ENCODE measurements at places on chromosomes 2 and 18.

GRCh38 chr2:119429225-119429981 lies 2.3 kb upstream of the TMEM37 start:
- peak; percentile 56 for DNase-seq

DNA sequence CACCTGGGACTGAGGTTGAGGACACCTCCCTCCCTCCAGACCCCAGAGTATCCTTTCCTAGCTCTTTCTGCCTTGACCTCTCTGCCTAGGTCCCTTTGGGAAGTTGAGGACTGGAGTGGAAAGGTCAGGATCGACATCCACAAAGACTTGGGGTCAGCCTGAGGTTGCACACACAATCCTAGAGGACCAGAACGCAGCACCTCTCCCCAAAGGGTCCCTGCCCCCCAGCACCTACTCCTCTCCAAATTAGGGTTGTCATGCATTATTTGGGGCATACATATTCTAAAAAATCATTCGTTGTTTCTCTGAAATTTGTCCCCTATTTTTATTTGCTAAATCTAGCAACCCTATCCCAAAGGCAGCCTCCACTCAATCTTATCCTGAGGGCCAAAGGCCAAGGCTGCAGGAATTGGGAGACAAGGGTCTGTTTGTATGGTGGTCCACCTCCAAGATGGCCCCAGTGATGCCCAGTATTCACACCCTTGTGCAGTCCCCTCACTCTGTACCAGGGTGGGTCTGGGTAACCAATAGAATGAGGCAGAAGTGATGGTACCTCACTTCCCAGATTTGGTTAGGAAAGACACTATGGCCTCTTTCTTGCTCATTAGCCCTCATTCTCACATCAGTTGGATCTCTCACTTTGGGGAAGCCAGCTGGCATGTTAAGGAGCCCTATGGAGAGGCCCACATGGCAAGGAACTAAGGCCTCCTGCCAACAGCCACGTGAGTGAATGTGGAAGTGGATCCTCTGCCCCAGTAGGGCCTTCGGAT lies 3.5 kb upstream of the CHRNG start:
- DNase-seq = no peak

DNA sequence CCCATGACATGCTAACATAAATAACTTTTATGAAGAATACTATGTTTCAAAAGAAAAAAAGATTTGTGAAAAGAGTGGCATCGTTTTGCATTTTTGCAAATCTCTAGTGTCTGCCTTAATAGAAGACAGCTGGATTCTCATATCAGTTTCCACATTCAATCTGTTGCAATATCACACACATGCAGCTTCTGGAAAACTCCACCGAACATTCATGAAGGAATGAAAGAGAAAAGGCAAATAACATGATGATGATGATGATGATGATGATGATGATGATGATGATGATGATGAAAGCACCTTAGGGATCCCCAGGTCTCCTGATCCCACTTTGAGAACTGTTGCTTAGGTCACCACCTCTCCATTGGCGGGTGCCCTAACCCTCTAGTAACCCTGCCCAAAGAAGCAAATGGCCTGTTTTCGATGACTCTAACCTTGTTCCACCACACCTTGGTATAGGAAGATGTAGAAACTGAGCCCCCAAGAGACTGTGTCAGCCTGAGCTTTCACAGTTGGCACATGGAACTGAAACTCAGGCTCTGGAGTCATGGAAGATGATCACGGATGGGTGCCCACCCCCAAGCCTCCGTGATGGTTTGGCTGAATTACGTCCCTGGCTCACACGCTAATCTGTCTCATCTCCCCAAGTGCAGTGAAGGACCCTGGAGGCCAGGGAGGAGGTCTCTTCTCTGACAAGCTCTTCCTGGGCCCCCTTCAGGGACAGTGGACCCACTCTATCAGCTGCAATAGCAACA lies 80.1 kb upstream of the SMAD7 start:
- no peak for DNase-seq

GRCh38 chr2:164784376-164784775 lies 57.2 kb downstream of the COBLL1 start:
- DNase-seq = no peak

DNA sequence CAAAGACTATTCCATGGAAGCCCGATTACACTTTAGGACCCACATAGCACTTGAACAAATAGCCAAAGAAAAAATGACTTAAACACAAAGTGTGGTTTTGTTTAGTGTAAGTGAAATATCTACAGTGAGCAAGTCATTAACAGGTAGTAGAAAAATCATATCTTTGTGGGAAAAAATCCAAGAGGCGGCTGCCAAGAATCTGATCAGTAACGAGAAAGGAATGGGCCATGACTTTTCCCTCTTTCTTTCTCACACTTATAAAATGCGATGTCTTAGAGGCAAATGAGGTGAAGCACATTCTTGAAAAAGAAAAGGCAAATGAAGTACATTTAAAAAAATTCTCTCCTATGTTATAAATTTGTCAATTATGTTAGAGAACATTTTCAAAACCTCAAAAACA lies 12.9 kb upstream of the GEMIN6 start:
- DNase-seq = no peak

- DNase-seq = no peak
Measured at GRCh38 chr2:182822733-182823132, 43.7 kb downstream of the FRZB start.

GRCh38 chr2:27621524-27621923 lies 7.3 kb downstream of the CCDC121 start:
- no peak for DNase-seq

GRCh38 chr2:177666408-177666807 lies 273.8 kb downstream of the AGPS start:
- DNase-seq = no peak

DNA sequence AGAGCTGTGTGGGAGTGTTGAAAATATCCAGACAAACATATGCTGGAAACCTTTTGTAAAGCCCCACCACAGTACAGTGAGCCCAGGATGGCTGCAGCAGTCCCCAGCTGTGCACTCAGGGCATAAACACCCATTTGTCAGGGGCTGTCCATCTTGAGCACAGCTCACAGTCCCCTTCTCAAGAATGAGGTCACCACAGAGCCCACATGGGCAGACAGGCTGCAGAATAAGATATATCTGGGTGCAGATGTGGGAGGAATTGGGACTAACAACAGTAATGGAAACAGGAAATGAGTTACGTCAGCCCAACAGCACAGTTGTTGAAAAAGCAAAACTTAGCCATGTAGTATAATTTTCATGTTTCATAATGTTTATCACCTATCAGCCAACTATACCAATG lies 219.6 kb downstream of the ETAA1 start:
- no peak for DNase-seq

DNA sequence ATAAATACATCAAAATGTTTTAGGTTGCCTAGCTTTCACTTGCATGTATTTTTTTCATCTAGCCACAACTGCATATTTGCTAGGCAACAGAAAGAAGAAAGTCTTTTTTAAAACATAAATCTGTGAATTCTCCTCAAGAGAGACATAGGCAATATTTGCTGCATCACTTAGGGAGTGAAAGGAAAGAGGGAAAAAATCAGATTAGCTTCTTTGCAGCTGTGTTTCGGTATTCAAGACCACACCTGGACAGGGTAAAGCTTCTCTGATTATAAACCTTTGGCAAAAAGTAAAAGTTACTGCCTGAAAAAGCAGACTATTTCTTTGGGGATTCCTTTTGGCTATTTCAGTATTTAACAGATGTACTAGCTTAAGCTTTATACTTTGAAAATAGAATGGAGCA lies 280.9 kb upstream of the ZSWIM2 start:
- no peak for DNase-seq

- no peak for DNase-seq
Measured at GRCh38 chr18:56919190-56919589, 227.7 kb upstream of the BOD1L2 start.

DNA sequence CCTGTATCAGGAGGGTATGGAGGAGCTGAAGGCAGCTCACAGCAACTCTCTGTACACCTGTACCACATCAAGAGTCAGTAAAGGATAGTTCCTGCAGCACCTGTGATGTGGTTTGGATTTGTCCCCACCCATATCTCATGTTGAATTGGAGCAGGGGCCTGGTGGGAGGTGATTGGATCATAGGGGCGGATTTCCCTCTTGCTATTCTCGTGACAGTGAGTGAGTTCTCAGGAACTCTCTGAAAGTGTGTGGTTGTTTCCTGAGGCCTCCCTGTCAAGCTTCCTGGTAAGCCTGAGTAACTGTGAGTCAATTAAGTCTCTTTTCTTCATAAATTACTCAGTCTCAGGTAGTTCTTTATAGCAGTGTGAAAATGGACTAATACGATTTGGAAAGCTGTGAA lies 28.9 kb downstream of the OSBPL1A start:
- DNase-seq = no peak

- DNase-seq = no peak
Measured at GRCh38 chr2:168471163-168471475, 15.0 kb downstream of the CERS6 start.

GRCh38 chr2:34408100-34408499 lies 809.0 kb upstream of the FAM98A start:
- no peak for DNase-seq

GRCh38 chr18:35155398-35156117 lies 85.3 kb upstream of the ZNF397 start:
- DNase-seq = no peak

- DNase-seq = no peak
Measured at GRCh38 chr2:103121106-103121505, 359.3 kb downstream of the TMEM182 start.

DNA sequence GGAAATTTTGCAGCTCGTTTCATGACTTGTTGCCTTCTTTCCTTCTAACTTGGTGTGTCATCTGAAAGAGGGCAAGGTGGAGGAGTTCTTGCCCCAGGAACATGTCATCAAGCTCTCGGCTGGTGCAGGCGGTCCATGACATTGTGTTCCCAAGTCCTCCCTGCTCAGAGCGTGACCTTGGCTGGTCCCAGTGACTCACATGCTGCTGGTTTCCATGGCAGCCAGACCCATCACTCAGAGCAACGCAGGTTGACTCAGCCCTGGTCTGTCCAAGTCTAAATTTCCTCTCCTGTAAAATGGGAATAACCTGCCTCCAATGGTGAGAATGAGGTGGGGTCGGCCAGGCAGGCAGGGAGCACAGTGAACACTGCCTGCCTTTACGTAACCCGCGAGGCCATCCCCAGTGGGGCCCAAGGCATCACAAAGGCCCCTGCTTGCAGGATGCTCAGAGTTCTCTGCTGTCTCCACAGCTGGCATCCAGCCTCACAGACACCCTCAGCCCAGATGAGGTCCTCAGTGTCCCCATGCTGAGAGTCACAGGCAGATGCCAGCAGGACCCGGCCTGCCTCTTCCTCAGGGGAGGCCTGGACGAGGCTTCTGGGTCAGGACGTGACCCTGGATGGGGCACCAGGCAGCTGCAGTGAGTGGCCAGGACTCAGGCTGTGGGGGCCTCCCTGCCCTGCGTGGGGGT lies 143.7 kb downstream of the TPO start:
- DNase-seq = no peak

DNA sequence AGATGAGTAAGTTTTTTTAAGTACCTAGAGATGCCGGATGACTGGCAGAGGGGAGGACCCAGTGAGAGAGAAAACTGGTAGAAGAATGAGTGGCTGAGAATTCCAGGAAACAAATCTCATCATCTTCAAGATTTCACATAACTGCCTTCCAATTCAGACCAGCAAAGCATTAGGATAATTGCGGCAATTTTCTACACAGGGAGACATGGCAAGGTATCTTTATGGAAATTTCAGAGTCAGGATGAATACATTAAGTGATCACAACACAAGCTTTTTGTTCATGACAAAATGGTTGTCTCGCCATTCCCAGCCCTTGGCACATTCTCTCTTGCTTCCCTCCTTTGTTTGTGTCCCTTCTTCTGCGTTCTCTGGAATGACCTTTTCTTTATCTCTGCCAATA lies 82.1 kb downstream of the ALK start:
- DNase-seq = no peak

DNA sequence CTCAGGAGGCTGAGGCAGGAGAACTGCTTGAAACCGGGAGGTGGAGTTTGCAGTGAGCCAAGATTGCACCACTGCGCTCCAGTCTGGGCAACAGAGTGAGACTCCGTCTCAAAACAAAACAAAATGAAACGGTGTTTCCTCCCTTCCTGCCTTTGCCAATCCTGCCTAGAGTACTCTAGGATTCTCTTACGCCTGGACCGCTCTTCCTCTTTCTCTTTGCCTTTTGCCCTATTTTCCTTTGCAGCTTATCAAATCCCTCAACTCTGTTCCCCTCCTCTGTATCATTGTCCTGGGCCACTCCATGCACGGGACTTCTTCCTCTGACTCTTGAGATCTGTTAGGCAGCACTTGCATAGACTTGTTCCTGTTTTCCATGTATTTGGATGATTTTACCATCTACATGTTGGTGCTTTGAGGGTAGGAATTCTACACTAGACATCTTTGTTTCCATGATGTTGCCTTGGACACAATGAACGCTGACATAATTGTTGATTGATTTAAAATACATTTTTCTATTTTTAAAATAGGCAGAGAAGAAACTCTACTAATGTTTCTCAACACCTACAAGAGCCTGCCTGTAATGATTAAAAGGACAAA lies 24.8 kb upstream of the ACYP2 start:
- no peak for DNase-seq

GRCh38 chr2:204586444-204587180 lies 41.3 kb downstream of the PARD3B start:
- no peak for DNase-seq

DNA sequence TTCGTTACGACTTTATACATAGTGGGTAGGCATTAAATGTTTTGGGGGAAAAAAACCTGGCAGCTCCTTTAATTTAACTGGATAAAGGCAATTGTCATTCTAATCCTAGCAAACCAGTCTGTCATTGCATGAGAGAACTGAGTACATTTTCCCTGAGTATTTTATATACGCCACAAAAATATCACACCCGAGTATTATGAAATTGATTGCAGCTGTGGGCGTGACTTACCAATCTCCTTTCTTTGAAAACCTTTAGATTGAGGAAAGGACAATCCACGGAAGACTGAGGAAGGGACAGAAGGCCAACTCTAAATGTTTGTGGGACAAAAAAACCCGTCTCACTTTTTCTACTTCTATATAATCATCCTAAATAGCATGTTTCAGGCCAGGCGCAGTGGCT lies 9.0 kb downstream of the TM4SF20 start:
- DNase-seq = no peak

GRCh38 chr18:3083766-3084165 lies 70.8 kb upstream of the LPIN2 start:
- no peak for DNase-seq

GRCh38 chr2:159326569-159327255 lies 40.2 kb upstream of the WDSUB1 start:
- DNase-seq = no peak

DNA sequence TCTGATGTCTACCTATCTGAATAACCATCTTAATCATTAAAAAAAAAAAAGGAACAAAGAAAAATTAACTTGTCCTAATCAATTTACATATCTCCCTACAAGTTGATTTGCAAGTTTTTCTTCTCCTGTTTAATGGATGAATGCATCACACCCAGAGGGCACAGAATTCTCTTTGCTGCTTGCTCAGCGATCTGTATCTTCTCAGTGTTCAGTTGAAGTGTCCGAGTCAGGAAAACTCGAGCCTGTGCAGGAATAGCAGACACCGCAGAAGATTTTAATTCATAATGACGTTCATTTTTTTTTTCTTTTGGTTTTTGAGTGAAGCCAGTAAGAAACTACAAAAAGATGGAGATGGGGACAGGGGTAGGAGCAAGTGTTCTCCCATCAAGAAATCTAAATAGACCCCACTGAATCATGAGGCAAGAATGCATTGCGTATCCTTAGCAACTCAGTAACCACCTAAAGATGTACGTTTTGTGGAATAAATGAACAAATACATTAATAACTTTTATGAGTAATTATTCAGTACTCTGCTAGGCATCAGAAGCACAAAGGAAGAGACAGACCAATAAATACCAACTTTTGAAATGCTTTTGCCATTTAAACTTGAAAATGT lies 675.5 kb downstream of the LRP1B start:
- DNase-seq = no peak

All from ascending aorta (tissue), 2 donors.